ENCODE measurements at places on chromosomes 5 and 9. TPM values are rescaled to one million over a fixed set of nuclear protein-coding genes. Genes with fewer than 3 reads are reported as not detected.

SLC27A6 gene
- polyA plus RNA-seq: 5.2 TPM

WNK2 gene
- polyA plus RNA-seq: 0.53 TPM

HAVCR2 gene
- polyA plus RNA-seq: 12.0 TPM

CER1 gene
- not detected for polyA plus RNA-seq

PCDHA7 gene
- polyA plus RNA-seq: 0.35 TPM

GSN gene
- polyA plus RNA-seq: 406 TPM

C9orf152 gene
- polyA plus RNA-seq: not detected

PPP1R26 gene
- polyA plus RNA-seq: 3.4 TPM

PCDHA11 gene
- 0.04 TPM for polyA plus RNA-seq

TRIM23 gene
- polyA plus RNA-seq: 9.3 TPM

MAML1 gene
- 19.0 TPM for polyA plus RNA-seq

SLIT3 gene
- polyA plus RNA-seq: 71.6 TPM

GPRIN1 gene
- 0.50 TPM for polyA plus RNA-seq

CERCAM gene
- 27.3 TPM for polyA plus RNA-seq

DRD1 gene
- 0.42 TPM for polyA plus RNA-seq

PCDHGB7 gene
- 19.9 TPM for polyA plus RNA-seq

PCDHB11 gene
- 3.2 TPM for polyA plus RNA-seq

CBY3 gene
- not detected for polyA plus RNA-seq

Measured in ovary (tissue), 10 donors.